ENCODE measurements at places on chromosomes 13 and 19.

DNA sequence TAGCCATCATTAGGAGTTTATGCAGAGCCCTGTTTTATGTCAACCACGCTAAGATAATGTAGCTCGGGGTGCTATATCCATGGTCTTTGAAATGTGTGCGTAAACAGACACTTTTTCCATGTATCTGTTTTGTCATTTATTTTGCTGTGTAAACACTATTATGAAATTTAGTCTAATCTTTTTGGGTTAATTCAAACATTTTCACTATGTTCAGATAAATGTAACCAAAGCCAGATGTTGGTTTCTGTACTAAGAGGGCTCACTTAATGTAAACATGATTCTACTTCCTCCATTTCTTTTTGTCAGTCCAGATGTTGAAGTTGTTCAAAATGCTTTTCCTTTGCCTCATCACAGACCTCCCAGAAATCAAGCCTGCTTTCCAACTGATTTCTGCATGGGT, 499.5 kb upstream of the GPC6 start:
- DNase-seq: peak; percentile 58

DNA sequence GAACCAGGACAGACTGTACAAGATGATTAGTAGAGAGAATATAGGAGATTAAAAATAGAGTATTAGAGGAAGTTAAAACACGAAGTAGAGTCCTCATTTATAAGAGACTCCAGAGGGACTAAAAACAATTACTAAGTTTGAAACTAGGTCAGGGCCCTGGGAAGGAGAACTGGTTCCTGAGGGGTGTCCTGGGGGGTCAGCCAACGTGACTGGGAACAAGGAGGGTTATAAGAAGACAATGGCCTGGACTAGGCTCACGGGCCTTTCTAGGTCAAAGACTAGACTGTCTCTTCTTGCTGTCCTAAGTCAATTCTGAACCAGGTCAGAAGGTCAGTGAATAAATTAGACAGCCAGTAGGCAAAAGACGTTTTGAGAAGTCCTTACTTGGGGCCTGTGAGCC, 165.3 kb downstream of the IER2 start:
- DNase-seq: no peak

GRCh38 chr13:73179650-73180274, 121.0 kb downstream of the KLF5 start:
- DNase-seq: peak; percentile 42

DNA sequence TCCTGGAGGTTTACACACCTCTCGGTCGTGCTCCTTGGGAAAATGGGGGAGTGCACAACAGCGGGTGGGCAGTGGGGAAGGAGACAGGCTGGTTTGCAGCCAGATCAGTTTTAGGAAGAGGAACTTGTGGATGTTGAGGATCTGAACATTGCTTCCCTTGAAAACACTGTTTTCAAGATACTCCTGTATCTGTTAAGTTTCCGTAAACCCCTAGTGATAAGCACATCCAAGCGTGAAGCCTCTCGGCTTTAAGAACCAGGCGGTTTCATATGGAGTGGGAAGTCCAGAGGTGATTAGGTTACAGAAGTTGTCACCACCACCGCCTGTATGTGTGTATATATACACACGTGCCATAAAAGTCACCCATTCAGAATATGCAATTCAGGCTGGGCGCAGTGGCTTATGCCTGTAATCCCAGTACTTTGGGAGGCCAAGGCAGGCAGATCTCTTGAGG, 47.4 kb downstream of the SIPA1L3 start:
- no peak for DNase-seq

DNA sequence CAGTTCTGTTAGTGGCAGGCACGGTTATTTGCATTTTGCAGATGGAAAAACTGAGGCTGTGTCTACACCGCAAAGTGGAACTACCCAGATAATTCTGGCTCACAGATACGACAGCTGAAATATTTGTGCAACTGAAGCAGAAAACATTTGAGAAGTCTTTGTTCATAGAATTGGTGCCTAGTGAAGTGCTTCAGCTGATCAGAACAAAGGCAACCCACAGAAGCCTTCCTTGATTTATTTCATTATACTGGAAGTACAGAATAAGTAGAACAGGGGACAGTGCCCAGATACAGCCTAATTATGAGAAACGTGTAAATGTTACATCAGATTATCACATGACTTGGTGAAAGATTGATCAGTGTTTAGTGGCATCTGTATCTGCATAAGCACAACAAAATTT, 73.4 kb upstream of the RAP2A start:
- DNase-seq: no peak

GRCh38 chr19:15285896-15286591, 46.3 kb downstream of the BRD4 start:
- no peak for DNase-seq

DNA sequence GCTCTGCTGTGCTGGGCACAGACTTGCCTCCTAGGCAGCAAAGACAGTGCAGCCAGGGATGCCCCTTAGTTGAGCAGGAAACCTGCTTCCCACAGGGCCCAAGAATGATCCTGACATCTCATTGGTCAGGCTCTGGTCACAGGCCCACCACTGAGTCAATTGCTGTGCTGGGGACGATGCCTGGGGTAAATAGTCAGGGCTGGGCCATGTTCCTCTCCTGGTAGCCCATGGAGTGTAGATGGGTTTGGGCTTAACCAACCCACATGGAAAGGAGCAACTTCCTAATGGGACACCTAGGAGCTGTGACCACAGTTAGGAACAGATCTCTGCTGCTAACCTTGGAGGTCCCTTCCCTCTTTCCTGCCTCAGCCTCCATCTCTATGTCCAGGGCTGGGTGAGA, 212.5 kb upstream of the ZNF536 start:
- no peak for DNase-seq

DNA sequence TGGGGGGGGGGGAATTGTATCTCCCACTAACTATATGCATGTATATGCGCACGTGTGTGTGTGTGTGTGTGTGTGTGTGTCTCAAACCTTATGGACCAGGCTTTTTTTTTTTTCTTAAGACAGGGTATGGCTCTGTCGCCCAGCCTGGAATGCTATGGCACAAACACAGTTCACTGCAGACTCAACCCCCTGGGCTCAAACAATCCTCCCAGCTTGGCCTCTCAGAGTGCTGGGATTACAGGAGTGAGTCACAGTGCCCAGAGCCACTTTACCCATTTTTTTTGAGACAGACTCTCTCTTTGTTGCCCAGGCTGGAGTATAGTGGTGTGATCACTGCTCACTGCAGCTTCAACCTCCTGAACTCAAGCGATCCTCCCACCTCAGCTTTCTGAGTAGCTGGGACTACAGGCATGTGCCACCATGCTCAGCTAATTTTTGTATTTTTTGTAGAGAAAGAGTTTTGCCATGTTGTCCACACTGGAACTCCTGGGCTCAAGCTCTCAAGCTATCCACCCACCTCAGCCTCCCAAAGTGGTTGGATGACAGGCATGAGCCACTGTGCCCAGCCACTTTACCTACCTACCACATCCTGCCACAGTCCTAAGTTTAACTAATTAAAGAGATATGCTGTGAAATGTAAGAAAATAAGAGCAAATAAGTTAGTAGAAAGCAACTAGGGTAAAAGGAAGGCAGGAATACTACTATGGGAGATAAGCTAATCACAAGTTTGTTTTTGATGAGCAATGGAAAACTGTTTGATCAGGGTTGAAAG, 2.4 kb downstream of the ZMYM5 start:
- peak; percentile 69 for DNase-seq

DNA sequence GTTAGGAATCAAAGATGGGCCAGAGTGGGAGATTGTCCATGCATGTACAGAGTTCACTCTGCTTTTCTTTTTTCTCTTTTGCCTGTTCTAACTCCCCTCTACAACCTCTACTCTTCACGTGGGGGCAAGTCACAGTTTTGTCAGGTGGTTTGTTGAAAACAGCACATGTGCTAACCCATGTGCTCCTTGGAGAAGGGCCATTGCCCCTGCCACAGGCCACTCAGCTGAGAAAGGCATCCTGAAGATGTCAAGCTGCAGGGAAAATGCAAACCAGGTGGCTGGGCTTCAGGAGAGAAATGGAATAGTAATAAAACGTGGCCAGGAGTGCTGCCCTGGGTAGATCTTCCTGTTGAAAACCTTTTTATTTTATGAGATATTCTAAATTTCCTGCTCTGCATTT, 35.3 kb upstream of the SLC10A2 start:
- DNase-seq: no peak

DNA sequence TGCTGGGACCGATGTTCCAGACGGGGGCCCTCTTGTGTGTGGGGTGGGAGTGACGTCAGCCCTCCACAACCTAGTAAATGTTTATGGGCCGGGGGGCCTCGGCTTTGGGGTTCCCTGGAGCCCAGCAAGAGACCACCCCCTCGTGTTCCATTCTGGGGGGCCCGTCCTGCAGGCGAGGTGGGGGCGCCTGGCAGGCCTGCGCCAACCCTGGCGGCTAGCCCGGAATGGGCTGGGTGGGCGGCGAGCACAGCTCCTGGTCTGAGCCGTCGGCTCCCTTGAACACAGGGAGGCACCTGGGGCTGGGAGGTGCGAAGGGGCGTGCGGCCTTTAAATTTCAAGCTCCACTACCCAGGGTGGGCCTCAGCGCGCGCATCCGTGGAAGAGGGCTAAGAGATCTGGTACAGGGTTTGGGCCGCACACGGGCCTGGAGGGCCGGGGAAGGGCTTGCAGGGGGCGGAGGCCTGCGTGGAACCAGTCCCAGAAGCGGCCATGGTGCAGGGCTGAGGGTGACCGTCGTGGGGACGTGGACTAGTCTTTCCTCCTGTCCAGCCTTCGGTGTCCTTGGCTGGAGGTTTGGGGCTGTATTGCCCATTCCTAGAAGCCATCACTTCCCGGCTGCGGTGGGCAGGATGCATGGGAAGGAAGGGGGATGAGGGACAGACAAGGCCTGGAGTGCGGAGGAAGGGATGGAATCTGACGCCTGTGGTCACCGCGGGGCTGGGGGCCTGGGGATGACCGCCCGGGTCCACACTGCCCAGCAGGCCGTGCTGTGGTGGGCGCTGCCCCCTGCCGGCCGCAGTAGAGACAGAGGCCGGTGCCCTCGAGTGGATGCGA, 11.4 kb downstream of the NDUFA11 start:
- DNase-seq: peak; percentile 41

- DNase-seq: no peak
Observed at GRCh38 chr19:34555447-34555846, 73.9 kb downstream of the WTIP start.

Data from fibroblast of lung (primary cell).